ENCODE measurements at places on chromosomes 6 and 20. TPM values are rescaled to one million over a fixed set of nuclear protein-coding genes. Genes with fewer than 3 reads are reported as not detected.

DNA sequence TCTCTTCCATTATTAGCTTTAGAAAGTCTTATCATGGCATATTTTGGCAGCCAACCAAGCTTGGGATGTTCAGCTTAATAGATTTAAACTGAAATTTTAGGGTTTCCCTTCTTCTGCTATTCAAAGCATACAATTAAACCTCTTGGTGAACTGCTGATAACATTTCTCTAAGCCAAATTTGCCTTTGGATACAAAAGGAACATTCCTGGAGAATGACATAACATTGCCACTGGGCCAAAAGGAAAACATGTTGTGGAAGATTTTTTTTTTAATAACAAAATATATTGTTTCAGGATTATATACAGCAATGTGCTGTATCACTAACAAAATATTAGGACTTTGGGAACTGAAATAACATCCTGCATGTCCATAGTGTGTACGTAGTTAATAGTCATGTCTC, 215.1 kb upstream of the TBX18 start:
- H3K36me3 ChIP-seq: no peaks in the 10 kb centered on the region
- no peak for DNase-seq
- no peak overlapping the region for H3K4me3 ChIP-seq
- no peaks in the 10 kb centered on the region for H3K4me1 ChIP-seq

The C6orf47 gene
- 42.9 TPM for total RNA-seq

DNA sequence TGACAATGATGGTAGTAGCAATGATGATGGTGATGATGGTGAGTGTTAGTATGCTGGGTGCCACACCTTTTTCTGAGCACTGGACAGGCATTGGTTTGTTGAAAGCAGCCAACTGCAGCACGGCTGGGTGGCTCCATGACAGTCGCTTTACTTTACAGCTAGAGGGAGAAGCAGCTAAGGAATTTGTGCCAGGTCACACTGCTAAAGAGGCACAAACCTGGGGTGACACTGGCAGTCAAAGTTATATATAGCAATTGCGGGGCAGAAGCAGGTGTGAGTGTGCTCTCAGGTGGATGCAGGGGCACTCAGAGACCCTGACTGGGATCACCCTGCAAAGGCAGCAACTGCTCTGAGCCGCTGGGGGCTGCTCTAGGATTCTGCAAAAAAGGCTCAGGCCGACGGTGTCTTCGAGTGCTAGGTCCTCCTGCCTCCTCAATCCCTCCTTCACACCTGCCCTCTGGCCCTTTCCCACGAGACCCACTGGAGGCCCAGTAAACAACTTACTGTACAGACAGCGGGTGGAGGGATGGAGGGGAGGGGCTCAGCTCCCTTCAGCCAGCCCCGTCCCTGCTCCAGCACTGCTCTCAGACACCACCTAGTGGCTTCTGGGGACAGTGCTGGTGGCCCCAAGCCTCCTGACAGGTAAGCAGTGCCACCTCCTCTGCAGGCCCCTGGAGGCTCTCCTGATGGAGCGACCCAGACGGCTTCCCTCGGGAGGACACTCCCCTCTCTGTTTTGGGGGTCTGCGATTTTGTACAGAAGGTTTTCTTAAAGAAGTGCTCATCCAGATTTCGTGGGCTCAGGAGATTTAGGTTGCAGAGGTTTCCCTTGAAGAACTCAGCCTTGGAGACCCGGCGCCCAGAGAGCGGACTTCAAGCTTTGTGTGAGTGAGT, 4.4 kb upstream of the RPS21 start:
- peak overlapping the region; percentile 0 for H3K4me3 ChIP-seq
- peak overlapping the region; percentile 41 for H3K27ac ChIP-seq
- H3K27me3 ChIP-seq: no peaks in the 10 kb centered on the region
- H3K36me3 ChIP-seq: peaks cover 73% of the 10 kb centered on the region
- H3K4me1 ChIP-seq: peaks cover 42% of the 10 kb centered on the region

DNA sequence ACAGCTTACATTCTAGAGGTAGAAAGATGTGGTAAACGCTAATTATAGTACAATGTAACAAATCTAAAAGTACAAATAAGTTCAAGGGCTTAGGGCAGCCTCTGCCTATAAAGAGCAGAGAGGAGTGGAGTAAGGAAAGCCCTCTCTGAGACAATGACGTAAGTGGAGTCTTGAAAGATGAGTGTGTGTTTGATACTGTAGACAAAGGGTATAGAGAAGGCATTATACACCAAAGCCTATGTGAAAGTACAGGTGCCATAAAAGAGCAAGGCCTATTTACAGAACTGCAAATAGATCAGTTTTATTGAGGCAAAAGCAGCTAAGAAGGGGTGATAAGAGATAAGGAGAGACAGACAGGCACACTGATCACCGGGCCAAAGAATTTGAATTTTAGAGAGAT, 10.9 kb downstream of the GOPC start:
- no peak for DNase-seq
- no peak overlapping the region for H3K27ac ChIP-seq
- peaks cover 13% of the 10 kb centered on the region for H3K36me3 ChIP-seq
- no peak overlapping the region for H3K4me3 ChIP-seq

The GINM1 gene
- 23.4 TPM for total RNA-seq

The HUS1B gene
- total RNA-seq: 0.71 TPM

GRCh38 chr6:16949716-16950115, 152.1 kb upstream of the STMND1 start:
- no peak overlapping the region for H3K4me3 ChIP-seq
- peaks cover 24% of the 10 kb centered on the region for H3K4me1 ChIP-seq

- H3K4me3 ChIP-seq: peak overlapping the region; percentile 97
- peaks cover 66% of the 10 kb centered on the region for H3K36me3 ChIP-seq
- H3K4me1 ChIP-seq: peaks cover 24% of the 10 kb centered on the region
- peak; percentile 87 for DNase-seq
- peak overlapping the region; percentile 94 for H3K27ac ChIP-seq
- H3K27me3 ChIP-seq: no peaks in the 10 kb centered on the region
Observed at GRCh38 chr6:24720131-24720603, 1.2 kb upstream of the C6orf62 start.

The MYH7B gene
- 0.52 TPM for total RNA-seq

DNA sequence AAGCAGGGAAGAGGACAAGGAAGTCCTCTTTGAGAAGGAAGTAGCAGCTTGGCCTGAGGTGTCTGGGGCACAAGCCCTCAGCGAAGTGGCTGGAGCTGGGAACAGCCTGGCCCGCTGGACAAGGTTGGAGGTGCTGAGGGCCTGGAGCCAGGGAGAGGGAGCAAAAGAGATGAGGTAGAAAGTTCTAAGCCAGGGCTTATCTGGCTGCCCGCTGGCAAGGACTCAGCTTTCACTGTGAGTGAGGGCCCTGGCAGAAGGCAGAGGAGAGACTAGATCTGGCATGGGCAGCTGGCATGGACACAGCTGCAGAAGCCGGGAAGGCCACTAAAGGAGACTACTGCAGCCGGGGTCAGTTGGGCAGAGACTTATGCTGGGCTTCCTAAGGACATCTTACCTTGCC, 21.8 kb upstream of the PCMTD2 start:
- no peak overlapping the region for H3K27ac ChIP-seq
- no peaks in the 10 kb centered on the region for H3K36me3 ChIP-seq
- peaks cover 54% of the 10 kb centered on the region for H3K27me3 ChIP-seq
- DNase-seq: no peak
- H3K4me3 ChIP-seq: no peak overlapping the region

DNA sequence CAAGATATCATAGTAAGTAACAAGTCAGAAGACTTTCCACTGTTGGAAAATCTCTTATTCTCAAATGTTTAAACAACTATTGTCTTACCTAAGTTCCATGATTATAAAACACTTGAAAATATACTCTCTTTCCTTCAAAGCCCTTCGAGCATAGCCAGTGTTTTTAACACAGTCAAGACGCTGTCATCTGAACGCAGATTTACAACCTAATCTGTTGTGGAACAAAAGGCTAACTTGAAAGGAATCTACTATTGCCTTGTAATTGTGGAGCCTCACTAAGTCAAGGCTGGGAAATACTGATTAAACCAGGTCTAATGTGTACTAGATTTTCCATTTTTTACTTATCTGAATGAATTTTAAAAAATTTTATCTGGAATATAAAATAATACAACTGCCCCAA, 205.8 kb downstream of the TRDN start:
- no peak for DNase-seq
- no peaks in the 10 kb centered on the region for H3K4me1 ChIP-seq
- no peak overlapping the region for H3K4me3 ChIP-seq
- H3K27me3 ChIP-seq: no peaks in the 10 kb centered on the region
- no peaks in the 10 kb centered on the region for H3K36me3 ChIP-seq
- no peak overlapping the region for H3K27ac ChIP-seq

- no peak overlapping the region for H3K4me3 ChIP-seq
- peaks cover 54% of the 10 kb centered on the region for H3K4me1 ChIP-seq
- no peaks in the 10 kb centered on the region for H3K27me3 ChIP-seq
- DNase-seq: peak; percentile 74
- peak overlapping the region; percentile 62 for H3K27ac ChIP-seq
Observed at GRCh38 chr6:137811121-137811915, 55.7 kb upstream of the TNFAIP3 start.

GRCh38 chr6:63919556-63920110, 284.0 kb downstream of the PHF3 start:
- no peak overlapping the region for H3K27ac ChIP-seq
- no peak for DNase-seq
- no peak overlapping the region for H3K4me3 ChIP-seq
- H3K27me3 ChIP-seq: peaks cover 62% of the 10 kb centered on the region
- no peaks in the 10 kb centered on the region for H3K36me3 ChIP-seq

The KIF25 gene
- not detected for total RNA-seq

GRCh38 chr6:91279740-91280493, 693.0 kb upstream of the MAP3K7 start:
- no peak overlapping the region for H3K4me3 ChIP-seq
- no peak for DNase-seq
- H3K36me3 ChIP-seq: peaks cover 1% of the 10 kb centered on the region
- H3K27me3 ChIP-seq: no peaks in the 10 kb centered on the region
- no peak overlapping the region for H3K27ac ChIP-seq

The CAP2 gene
- total RNA-seq: 15.7 TPM

- no peak for DNase-seq
- no peaks in the 10 kb centered on the region for H3K4me1 ChIP-seq
- H3K27ac ChIP-seq: no peak overlapping the region
- no peaks in the 10 kb centered on the region for H3K27me3 ChIP-seq
Observed at GRCh38 chr20:61940976-61941720, 124.5 kb downstream of the TAF4 start.

GRCh38 chr20:34703424-34704176, 544 bp upstream of the TP53INP2 start:
- peak overlapping the region; percentile 97 for H3K27ac ChIP-seq
- peaks cover 30% of the 10 kb centered on the region for H3K27me3 ChIP-seq
- peaks cover 26% of the 10 kb centered on the region for H3K4me1 ChIP-seq
- peaks cover 33% of the 10 kb centered on the region for H3K36me3 ChIP-seq

DNA sequence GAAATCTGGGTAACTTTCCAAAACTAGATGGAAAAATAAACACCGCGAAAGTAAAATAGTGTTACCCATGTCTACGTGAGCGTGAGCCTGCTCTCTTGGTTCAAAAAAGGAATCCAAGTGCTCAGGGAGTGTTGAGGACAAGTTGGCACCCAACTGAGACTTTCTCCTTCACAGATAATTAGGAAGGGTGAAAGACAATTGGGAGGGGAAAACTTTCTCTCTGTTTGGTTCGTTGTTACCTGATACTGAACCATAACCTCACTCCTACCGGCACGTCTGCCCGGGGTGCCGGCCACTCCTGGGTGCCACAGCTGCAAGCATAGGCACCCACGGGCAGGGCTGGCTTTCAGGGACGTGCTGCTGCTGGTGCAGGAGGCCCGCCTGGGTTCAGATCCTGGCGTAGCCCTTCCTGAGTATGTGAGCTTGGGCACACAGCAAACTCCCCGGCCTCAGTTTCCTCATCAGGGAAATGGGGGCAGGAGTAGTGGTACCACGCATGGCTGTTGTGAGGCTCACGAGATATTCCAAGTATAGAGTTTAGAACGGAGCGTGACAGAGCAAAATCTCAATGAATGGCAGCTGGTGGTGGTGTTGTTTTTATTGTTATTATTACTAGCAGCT, 38.2 kb upstream of the PMEPA1 start:
- peak overlapping the region; percentile 75 for H3K4me3 ChIP-seq
- peak; percentile 23 for DNase-seq
- H3K27me3 ChIP-seq: no peaks in the 10 kb centered on the region
- H3K27ac ChIP-seq: peak overlapping the region; percentile 98
- H3K4me1 ChIP-seq: peaks cover 31% of the 10 kb centered on the region

DNA sequence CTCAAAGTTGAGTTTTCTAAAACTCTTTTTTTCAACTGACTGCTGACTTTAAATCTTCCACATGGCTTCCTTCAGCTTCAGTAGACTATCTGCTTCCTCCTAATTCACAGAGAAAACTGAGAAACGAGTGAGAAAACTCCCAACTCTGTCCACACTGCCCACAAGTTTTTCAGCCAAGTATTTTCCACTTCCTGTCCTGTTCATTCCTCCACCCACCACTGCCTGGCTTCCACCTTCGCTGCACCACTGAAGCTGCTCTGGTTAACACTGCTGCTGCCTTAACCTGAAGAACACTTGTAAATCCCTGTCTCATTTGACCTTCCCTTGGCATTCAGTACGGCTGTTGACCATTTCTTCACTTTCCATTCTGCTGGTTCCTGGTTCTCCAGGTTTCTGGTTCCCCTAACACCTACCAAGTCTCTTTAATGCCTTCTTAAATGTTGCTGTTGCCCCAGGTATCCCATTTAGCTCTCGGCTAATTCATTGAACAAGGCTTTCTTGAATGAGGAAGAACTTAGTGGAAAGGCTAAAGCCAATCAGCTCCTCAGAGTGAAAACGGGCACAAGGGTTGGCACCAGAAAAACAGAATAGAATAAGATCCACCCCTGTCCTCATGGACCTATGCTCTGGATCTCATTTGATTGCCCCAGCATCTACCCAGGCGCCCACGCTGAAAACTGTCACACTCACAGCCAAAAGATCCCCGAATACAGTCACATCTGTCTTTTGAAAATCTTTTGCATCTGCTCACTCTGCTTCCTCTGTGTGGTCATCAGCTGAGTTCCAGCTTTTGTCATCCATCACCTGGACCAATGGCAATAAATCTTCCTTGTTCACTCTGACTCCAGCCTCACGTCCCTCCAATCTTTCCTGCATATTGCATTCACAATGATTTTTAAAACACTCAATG, 104.4 kb upstream of the TAB2 start:
- no peak overlapping the region for H3K27ac ChIP-seq
- H3K36me3 ChIP-seq: no peaks in the 10 kb centered on the region
- H3K4me1 ChIP-seq: no peaks in the 10 kb centered on the region
- H3K27me3 ChIP-seq: no peaks in the 10 kb centered on the region

GRCh38 chr6:139253656-139254055, 38.1 kb downstream of the TXLNB start:
- no peaks in the 10 kb centered on the region for H3K36me3 ChIP-seq
- H3K27me3 ChIP-seq: peaks cover 3% of the 10 kb centered on the region
- no peak for DNase-seq
- H3K27ac ChIP-seq: no peak overlapping the region

DNA sequence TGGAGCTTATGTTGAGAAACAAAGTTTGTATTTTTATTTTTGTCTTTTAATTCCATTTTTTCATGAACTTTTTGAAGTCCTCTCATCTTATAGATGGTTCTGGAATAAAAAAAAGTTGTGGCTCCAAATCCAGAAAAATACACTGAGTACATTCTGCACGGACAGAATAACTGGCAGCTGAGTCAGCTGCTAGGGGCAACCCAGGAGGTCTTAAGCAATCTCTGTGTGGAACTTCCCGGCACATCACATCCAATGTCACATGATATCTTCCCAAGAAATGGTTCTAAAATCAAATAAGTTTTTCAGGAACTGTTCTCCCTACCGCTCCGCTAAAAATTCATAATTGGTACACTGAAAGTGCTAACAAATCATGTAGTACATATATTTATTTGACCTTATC, 29.8 kb downstream of the SLC13A3 start:
- no peak overlapping the region for H3K4me3 ChIP-seq
- H3K27ac ChIP-seq: no peak overlapping the region
- DNase-seq: no peak
- no peaks in the 10 kb centered on the region for H3K36me3 ChIP-seq

Measured in Calu3 (cell line).